ENCODE measurements at places on chromosomes 6 and 20.

DNA sequence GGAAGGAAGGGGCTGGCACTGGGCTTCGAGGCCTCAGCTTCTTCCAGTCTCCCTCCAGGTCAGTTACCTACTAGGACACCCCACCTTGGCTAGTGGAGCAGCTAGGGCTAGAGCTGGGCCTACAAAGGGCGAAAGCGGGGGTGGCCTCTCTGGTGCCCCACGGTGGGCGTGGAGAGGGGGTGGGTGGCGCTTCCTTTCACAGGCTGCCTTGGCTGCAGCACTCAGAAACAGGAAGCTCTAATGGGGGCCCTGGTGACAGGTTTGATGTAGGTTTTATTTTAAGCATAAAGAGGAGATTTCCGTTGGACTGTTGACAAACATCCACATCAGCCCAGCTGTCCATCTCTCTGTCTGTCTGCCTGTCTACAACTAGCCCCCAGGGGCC lies 13.4 kb downstream of the FAM110A start:
- DNase-seq = no peak

DNA sequence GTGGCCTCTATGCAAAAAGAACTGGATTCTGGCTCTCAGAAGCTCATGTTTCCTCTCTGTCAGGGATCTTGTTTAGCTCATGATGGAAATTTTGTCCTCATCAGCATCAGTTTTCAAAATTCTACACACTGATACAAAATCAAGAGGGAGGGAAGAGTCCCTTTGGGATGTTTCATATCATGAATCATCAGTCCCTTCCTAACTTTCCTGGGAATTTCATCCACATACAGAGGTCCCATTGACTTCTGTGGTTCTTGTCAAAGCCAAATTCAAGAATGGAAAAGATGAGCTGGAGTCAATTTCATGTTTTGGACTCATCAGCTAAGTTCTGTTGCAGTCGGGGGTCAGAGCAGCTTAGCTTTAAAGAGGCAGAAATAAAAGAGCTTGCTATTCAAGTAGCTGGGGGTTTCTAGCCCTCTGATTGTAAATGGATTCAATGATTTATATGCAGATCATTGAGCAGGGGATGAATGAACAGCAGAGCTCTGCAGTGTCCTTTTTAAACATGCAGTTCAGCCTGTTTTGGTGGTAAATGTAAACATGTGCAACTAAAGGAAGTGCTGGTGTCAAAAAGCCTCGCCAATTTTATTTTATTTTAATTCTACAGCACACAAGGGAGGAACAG lies 21.3 kb upstream of the TMEM14A start:
- DNase-seq = no peak

DNA sequence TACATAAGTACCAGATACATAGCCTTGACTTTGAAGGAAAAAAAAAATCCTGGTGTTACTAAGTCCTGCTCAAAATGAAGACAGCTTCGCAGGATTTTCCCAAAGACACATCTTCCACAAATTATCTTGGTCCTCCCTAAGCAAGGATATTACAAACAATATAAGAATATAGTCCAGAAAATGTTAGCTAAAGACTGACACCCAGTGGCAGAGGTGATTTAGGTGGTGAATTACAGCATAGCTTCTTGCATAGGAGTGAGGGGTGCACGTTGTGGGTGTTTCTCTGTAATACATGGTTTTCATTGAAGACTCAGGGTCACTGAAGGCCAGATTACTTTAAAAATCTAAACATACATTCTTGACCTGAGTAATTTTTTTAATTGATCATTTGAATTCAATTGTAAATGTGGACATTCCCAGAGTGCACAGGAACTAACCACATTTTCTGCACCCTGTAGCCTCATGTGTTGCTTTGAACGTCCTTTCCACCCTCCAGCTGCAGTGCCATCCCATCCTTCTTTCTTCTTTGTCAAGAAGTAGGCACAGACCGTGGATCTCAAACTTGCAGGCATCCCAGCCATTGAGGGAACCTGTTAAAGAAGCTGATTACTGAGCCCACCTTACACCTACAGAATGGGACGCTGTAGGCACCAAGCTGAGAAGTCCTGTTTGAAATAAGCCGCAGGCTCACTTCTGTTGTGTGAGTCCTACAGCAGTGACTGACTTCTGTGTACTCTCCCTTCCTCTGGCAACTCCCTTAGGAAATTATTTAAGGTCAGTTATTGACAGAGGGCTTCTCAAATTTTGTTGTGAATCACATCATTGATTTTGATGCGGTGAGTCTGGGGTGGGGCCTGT lies 102.6 kb downstream of the PERP start:
- DNase-seq = no peak

GRCh38 chr20:19185083-19185482 lies 27.4 kb upstream of the SLC24A3 start:
- DNase-seq = no peak

- DNase-seq = no peak
Measured at GRCh38 chr6:168130168-168130696, 51.2 kb upstream of the FRMD1 start.

DNA sequence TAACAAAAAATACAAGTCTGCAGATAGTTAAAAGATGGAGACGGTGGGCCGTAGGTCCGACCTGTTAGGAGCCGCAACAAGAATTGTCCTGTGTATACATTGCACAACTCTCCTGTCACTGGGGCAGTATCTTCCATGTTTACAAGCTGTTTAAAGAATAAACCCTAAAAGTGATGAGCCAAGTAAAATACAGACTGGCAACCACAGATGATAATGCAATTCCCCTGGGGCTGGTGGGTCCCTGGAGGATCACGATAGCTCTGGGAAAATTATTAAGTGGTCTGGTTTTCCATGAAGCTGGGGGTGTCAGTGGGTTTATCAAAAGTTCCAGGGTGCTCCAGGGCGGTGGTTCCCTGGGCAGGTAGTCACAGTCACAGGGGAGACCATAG lies 8.1 kb upstream of the FAM50B start:
- no peak for DNase-seq

DNA sequence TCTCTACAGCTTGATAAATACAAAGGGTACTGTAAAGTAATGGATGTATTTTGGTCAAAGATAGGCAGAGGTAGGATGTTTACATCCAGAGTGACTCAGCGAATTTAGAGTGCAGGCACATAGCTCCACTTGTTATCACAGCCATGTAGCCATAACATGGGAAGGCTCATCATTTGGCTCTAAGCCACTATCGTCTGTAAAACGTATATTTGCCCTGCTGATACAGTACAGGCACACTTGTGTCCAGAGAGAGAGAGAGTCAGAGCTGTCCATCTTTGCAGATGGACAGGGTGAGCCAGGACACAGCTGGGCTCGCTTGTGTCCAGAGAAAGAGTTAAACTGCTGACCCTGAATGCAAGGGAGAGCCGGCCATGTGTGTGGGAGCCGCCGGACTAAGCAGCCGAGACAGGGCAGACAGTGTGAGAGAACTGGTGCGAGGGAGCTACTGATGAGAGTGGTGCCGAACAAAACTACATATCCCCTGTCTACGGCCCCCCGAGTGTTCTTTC lies 619.0 kb downstream of the DOK5 start:
- DNase-seq = no peak

GRCh38 chr6:34142061-34142998 lies 3.6 kb downstream of the GRM4 start:
- peak; percentile 80 for DNase-seq

- DNase-seq = no peak
Measured at GRCh38 chr6:167962711-167963110, 34.8 kb upstream of the KIF25 start.

- no peak for DNase-seq
Measured at GRCh38 chr6:75044846-75045245, 161.0 kb downstream of the COL12A1 start.

GRCh38 chr6:30795549-30796293 lies 51.4 kb upstream of the IER3 start:
- DNase-seq = no peak

DNA sequence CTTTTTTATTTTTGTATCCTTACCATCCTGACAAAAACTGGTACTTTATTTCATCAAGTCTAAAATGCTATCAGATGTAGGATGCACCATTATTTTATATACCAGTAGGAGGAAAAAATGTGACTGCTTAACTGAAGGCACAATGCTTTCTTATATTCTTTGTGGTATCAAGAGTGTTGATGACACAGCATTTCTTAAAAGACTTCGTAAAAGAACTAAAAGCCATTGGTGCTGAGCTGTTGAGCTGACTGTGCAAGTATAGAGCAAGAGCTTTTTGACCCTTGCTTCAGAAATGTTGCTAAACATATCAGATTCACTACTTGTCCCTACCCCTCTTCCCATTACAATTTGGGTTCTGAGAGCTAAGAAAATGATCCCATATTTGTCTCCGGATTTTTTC lies 17.5 kb downstream of the SF3B5 start:
- DNase-seq = no peak

DNA sequence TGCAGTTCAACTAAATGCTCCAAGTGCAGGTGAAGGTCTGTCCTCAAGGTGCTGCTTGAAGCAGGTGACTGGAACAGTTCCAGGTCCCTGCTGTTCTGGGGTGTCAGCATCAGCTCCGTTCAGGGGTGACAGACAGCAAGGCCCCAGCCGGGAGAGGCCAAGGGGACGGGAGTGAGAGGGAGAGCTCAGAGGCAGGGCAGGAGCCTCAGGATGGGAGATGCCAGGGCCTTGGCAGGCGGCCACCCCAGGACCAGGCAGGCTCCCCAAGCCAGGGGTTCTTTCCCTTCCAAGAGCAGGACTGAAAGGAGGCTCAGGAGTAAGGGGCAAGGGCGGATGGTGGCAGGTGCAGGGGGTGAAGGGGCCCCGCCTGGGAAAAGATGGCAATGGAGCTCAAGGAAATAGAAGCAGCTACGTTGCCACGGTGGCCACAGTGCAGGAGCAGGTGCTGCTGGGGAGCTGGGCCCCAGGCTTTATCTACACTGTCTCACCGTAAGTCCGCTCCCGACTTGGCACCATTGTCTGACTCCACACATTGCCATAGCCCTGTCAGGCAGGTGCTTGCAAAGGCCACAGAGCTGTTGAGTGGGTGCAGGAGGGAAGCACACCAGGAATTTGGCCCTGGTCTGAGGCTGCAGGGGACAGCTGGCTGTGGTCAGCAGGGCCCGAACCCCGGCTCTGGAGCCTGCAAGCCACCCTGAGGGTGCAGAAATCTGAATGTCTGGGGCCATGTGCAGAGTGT lies 43.1 kb downstream of the ERMARD start:
- DNase-seq = peak; percentile 34

DNA sequence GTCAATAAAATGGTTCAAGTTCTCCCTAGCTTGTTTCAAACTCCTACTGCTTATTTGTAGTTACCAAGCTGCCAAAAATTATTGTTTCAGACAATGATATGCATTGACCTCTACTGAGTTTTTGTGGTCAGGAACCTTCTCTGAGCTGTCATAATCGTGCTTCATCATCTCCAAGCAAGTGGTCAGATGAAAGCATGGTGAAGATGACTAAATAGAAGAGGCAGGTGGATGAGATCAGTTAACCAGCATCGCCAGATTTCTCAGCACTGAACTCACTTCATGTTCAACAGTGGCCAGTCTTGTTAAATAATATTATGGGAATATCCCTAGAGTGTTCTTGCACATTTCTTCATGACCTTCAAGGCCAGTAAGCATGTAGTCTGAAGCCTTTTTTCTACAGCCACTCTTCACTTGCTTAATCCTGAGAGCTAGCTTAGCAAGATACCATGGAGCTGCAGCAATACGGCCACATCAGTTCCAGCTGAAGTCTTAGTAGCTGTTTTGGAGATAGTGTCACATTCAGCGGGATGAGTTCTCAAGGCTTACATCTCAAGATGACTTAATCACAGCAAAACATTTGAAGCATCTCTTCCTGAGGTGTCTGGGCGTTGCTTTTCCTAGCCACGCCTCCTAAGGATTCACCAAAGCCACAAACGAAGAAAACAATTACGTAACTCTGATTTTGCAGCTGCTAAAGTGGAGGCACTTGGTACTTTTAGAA lies 101.6 kb upstream of the TMEM30A start:
- no peak for DNase-seq

GRCh38 chr6:135811170-135811569 lies 40.3 kb upstream of the PDE7B start:
- DNase-seq = no peak

DNA sequence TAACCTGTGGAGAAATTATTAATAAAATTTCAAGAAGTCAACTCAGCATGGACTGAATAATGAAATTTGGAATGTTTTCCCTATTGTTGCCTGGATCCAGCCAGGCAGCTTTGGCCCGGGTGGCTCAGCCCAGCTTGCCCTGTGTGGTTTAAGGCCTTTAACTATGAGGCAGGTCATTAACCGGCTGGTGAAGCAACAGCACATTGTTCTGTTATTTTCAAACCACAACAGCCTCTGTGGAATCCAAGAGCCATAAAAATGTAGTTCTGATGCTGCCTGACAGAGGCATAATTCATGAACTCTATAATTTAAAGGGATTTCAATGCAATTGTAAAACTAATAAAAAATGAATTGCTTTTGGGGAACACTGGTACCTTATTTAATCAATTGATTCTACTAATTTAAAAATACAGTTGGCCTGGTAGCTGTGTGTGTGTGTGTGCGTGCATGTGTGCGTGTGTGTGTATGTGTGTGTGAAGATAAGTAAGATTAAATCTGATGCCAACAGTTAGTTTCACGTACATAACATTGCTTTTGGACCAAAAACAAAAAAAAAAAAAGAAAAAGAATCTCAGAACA lies 117.7 kb downstream of the RPS12 start:
- peak; percentile 76 for DNase-seq

DNA sequence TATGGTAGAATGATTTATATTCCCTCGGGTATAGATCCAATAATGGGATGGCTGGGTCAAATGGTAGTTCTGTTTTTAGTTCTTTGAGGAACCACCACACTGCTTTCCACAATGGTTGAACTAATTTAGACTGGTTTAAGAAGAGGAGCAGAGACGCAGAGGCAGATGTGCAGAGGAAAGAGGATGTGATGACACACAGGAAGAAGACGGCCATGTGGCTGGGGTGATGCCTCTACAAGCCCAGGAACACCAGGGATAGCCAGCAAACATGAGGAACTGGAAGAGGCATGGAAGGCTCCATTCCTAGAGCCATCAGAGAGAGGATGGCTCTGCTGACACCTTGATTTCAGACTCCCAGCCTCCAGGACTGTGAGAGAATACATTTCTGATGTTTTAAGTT lies 218.3 kb upstream of the DTNBP1 start:
- DNase-seq = no peak

GRCh38 chr6:66496659-66497058 lies 789.6 kb upstream of the EYS start:
- DNase-seq = no peak

DNA sequence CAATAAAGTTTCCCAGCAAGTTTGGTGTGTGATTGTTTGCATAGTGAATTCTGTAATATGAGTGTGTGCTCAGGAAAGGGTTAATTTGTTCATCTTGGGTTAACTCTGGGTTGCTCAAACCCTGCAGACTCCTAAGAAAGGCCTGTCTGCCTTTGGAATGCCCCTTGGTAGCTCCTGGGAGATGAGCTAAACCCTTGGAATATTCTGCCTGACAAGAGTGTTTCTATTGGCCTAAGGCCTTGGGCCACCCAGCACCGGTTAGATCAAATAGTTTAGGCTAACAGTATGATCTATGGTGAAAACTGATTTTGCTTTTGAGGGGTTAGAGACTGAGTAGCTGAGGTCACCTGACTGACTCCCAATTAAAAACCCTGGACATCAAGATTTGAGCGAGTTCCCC lies 248.3 kb downstream of the GRM1 start:
- peak; percentile 69 for DNase-seq
